ENCODE measurements at places on chromosomes 7 and 10.

DNA sequence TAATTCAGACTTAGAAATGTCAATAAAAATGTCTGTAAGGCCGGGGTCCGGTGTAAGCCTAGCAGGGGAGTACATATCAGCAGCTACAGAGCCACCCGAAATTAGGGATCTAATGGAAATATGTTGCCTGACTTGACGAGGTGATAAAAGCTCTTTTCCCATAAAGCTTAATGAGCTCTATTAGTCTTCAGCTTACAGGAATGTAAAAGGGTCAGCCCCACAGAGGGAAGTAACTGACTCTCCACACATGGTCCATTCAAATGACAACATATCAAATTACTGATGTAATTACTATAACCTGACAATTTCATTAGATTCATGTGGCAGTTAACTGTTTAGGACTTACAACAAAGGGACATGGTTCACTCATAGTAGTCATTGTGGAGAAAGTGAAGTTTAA is 62.3 kb downstream of the ATE1 start:
- no peak for DNase-seq

- DNase-seq, result no peak
Observed at GRCh38 chr10:21954690-21955089, 48.8 kb downstream of the DNAJC1 start.

DNA sequence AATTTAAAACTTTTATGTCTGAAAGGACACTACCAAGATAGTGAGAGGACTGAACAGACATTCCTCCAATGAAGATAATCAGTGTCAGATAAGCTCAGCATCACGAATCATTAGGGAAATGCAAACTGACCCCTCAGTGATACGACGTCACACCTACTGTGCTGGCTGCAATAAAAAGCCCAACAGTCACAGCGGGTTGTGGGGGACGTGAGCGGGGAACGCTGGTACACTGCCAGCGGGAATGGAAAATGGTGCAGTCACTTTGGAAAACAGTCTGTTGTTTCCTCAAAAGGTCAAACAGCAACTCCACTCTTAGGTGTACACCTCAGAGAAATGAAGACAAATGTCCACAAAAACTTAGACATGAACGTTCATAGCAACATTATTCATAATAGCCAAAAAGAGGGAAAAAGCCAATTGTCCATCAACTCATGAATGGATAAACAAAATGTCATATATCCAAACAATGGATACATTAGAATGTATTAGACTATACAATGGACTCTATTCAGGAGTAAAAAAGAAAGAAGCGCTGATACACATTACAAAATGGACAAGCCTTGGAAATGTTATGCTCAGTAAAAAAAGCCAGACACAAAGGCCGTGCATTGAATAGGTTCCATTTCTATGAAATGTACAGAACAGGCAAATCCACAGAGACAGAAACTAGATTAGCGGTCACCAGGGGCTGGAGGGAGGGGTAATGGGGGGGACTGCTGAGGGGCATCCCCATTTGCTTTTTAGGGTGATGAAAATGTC is 2.4 kb upstream of the ECHS1 start:
- no peak for DNase-seq

DNA sequence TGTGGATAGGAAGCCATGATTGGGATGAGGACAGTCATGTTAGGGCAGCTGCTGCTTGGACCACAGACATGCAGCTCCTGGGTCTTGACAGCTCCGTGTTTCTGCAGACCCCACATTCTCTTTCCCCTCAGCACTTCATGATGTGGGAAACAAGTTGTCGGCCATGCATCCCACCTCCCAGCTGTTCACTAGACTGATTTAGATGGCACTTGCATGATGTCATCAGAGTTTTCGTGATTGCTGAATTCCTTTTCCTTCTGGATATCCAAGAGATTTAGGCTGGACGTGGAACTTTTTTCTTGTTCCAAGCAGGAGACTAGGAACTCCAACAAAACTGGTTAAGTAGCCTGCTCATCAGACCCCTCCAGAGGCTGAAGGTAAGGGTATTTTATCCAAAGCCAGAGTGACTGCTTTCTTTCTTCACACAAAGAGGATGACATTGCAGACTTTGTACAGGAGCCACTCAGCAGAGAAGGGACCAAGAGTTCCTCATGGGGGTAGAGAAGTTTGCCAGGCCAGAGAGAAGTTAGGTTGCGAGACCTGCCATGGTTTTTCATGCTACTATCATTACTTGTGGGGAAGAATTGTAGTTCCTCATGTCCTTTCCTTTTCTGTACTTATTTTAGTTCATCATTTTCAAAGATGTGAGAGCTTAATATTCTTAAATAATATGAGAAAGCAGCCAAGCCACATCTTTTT is 117.7 kb upstream of the GJD4 start:
- DNase-seq, result no peak

DNA sequence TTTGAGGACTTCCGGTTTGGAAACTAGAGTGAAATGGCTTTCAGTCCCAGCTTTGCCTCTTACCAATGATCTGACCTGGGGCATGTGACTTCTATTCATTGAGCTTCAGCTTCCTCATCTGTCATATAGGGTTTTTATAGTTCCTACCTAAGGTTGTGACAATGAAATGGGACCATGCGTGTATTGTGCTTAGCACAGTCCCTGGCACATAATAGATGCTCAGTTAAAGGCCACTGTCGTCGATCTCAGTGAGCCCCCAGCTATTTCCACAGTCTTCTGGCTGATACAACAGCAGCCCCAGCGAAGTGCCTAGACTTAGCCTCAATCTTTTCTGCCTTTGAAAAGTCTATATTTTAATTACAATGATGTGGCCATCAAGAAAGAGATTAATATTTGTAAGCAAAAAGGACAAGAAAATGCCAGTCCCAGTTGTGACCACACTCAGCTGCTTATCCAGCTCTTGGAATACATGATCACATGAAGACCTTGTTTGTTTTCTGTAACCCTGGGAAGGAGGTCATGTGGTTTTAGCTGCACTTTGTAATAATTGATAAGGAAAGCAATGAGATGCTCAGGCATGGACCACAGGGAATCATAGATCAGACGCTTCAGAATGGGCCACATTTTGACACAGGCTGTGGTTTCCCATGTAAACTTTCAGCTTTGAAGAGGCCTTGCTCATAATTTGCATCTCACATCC is 44.6 kb downstream of the VWA2 start:
- DNase-seq, result no peak

DNA sequence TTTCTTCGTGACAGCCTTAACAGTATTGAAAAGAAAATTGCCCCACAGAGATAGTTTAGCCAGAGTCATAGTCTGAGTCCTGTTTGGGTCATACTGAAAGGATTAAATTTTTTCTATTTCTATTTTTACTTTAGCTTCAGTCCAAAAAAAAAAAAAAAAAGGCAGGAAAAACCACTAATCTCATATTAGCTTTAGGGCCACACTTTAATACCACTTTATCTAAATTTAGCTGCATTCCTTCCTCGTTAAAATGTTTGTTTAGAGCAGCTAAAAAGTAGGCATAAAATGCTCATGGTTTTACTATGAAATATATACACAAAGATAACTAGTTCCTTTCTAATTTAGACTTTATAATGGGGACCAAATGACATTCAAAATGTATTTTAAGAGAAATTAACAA is 216.5 kb upstream of the TMEM196 start:
- DNase-seq, result no peak

- no peak for DNase-seq
Observed at GRCh38 chr7:129789652-129790051, 163.1 kb downstream of the UBE2H start.

DNA sequence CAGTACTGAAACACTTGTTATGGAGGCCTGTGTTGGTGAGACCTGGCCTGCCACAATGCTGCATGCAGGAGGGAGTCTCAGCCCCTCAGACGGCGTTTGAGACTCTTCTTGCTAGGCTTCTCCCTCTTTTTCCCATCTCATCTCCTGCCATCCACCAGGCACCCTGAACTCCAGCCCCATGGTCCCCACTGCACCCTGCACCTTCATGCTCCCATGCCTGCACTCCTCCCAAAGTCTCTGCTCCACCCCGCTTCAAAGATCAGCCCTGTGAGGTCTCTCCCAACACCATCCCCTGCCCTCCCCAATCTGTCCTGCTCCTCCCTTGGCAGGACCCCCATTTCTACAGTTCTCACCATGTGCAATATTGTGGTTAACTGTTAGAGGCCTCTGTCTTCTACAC is 61.7 kb downstream of the VOPP1 start:
- DNase-seq, result no peak

GRCh38 chr7:130294314-130294713 is 1.4 kb downstream of the CPA4 start:
- no peak for DNase-seq

GRCh38 chr10:109941236-109941862 is 18.0 kb upstream of the XPNPEP1 start:
- no peak for DNase-seq

- DNase-seq, result no peak
Observed at GRCh38 chr7:44580945-44581878, 819 bp downstream of the TMED4 start.

- no peak for DNase-seq
Observed at GRCh38 chr10:58013406-58013805, 254.3 kb downstream of the IPMK start.

DNA sequence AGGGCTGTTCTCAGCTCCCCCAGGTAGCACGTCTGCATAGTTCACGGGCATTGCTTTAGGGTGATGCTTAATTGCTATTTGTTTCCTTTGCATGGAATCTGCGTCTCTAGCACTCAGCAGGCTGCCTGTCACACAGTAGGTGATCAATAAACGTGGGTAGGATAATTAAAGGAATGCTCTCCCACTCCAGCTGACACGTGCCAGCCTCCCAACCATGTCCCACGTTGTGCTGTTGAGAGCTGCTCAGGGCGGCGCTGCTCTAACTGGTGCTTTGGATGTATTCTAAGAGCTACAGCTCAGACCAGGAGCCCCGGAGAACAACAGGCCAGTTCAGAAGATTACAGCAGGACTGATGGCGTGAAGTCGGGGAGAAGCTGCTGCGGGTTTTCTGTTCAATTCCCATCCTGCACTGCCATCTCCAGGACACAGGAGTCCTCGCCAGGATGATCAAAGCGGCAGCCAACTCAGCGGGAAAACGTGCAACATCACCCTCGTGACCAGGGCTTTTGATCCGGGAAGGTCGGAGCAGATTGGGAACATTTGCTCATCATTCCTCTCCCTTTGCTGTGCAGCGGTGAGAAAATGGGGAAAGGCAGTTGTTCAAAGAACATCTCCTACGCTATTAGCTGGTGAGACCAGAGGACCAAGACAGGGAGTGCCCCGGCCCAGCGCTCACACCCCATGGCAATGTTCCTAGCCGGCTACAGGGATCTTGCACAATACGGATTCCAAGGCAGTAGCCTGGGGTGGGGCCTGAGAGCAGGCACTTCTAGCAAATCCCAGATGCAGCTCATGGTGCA is 50.5 kb upstream of the FOXK1 start:
- DNase-seq, result no peak

DNA sequence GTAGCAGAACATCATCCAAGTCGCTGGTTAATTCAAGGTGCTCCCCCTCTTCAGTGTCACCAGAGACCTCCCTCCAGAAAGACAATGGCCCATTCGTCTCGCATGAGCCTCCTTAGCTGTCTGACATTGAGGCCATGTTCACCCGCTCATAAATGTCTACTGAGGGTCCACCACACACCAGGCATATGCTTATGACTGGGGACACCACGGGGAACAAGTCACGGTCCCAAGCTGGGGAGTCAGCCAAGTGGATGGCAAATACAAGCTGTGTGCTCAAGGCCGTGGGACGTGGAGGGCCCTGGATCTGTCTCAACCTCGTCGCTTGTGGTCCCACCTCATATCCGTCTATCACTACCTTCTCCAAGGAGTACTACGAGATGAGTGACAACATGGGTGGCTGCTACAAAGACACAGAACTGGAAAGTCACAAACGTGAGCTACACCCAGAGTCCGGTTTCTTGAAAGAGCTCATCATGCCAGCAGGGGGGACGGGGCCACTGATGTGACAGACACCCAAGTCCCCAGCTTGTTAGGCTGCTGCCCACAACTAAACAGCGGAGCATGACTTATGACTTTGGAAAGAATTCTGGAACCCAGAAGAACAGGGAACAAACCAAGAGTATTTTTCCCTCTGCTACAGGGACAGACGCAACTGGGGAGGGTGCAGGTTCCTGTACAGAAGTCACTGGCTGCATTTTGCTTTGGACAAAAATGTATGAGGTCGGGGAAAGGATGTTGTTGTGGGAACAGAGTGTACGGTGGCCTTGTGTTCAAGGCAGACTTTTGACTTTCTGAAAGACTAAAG is 189.6 kb downstream of the COBL start:
- DNase-seq, result no peak

GRCh38 chr10:113775686-113776294 is 24.3 kb downstream of the PLEKHS1 start:
- no peak for DNase-seq

- no peak for DNase-seq
Observed at GRCh38 chr7:19375976-19376375, 230.8 kb upstream of the FERD3L start.

- no peak for DNase-seq
Observed at GRCh38 chr10:97823734-97824133, 25.9 kb upstream of the GOLGA7B start.

DNA sequence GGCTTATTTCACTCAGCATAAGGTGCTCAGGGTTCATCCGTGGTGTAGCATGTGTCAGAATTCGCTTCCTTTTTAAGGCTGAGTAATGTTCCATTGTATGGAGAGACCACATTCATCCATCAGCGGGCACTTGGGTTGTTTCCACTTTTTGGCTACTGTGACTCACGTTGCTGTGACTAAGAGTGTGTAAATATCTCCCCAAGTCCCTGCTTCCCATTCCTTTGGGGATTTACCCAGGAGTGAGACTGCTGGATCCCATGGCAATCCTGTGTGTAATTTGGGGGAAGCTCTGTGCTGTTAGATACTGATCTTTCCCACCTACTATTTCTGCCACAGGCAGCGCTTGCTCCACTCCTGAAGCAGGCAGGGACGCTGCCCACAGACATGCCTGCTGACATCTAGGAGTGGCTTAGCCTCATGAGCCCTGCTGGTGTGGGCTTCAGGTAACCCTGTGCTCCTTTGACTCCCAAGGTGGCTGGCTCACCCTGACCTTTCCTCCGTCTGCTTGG is 346.0 kb downstream of the FRMD4A start:
- DNase-seq, result no peak

- no peak for DNase-seq
Observed at GRCh38 chr10:3776796-3777571, 8.0 kb downstream of the KLF6 start.

GRCh38 chr7:87934699-87935383 is 790 bp downstream of the ADAM22 start:
- DNase-seq, result no peak

- DNase-seq, result no peak
Observed at GRCh38 chr10:128092454-128092853, 33.8 kb downstream of the MKI67 start.

- no peak for DNase-seq
Observed at GRCh38 chr7:25408012-25408687, 179.9 kb upstream of the NPVF start.

DNA sequence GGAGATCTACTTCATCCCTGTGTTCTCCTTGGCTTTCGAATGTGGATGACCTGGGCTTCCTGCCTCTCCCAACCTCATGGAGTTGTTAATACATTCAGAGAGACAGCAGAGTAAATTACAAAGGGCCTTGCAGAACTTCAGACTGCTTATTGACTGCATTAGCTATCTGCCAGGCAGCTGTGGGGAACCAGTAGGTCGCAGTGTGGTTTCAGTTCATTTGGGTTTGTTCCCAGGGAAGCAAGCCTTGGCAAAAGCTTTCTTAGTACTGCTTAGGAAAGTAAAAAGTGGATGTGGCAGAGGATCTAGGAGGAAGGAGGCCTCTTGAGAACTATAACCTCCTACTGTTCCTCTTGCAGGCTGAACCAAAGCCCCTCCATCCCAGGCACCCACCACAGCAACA is 9.2 kb downstream of the NPFFR1 start:
- no peak for DNase-seq

GRCh38 chr7:105655500-105656380 is 74.4 kb upstream of the EFCAB10 start:
- DNase-seq, result no peak
